ENCODE measurements at places on chromosomes 7 and 10. TPM values are rescaled to one million over a fixed set of nuclear protein-coding genes. Genes with fewer than 3 reads are reported as not detected.

GRCh38 chr7:144391823-144392255 lies 11.7 kb downstream of the NOBOX start:
- DNase-seq = no peak

CYP26C1 gene
- total RNA-seq = not detected

CDHR1 gene
- total RNA-seq = 0.30 TPM

DNA sequence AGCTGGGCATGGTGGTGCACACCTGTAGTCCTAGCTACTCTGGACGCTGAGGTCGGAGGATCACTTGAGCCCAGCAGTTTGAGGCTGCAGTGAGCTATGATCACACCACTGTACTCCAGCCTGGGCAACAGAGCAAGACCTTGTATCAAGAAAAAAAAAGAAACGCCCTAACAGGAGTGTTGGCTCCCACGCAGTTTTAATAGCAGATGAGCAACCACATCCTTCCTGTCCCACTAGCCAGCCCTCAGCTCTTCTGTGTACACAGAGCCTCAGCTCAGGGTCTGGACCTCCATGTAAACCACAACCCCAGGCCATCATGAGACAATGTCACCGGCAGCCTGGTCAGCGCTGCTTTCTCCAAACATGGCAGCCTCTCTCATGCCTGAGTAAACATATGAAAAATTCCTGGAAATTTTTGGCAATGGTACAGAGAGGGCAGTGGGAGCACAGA lies 108.2 kb downstream of the PIP4K2A start:
- no peak for DNase-seq

- no peak for DNase-seq
Observed at GRCh38 chr10:97445357-97445721, 467 bp downstream of the EXOSC1 start.
